Fibroblast of lung (primary cell): ENCODE measurements at places on chromosomes 7 and 10. TPM values are rescaled to one million over a fixed set of nuclear protein-coding genes. Genes with fewer than 3 reads are reported as not detected.

GRCh38 chr7:20741801-20742200, 44.9 kb downstream of the SP8 start:
- no peak for DNase-seq

GRCh38 chr7:8442814-8443304, 9.4 kb downstream of the NXPH1 start:
- DNase-seq, result peak; percentile 33

DNA sequence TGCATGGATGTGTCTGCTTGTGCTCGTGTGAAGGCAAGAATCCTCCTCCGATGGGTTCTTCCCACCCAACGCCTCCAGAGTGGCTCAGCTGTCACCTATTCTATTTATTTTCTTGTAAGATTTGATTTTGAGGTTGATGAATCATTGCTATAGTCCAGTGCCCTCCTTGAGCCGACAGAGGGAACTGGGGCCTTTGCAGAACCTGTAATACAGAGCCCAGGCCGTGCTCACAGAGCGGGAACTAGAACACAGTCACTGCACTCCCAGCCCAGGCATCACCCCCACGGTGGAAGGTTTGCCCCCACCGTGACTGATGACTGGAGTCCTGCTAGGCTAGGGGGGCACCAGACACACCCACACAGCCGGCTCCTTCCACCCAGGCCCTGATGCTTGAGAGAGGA, 2.0 kb downstream of the RARRES2 start:
- DNase-seq, result no peak

- DNase-seq, result no peak
Observed at GRCh38 chr10:11373717-11374171, 237.7 kb downstream of the USP6NL start.

The SYT15 gene
- under 0.01 TPM in 2 replicates for total RNA-seq

DNA sequence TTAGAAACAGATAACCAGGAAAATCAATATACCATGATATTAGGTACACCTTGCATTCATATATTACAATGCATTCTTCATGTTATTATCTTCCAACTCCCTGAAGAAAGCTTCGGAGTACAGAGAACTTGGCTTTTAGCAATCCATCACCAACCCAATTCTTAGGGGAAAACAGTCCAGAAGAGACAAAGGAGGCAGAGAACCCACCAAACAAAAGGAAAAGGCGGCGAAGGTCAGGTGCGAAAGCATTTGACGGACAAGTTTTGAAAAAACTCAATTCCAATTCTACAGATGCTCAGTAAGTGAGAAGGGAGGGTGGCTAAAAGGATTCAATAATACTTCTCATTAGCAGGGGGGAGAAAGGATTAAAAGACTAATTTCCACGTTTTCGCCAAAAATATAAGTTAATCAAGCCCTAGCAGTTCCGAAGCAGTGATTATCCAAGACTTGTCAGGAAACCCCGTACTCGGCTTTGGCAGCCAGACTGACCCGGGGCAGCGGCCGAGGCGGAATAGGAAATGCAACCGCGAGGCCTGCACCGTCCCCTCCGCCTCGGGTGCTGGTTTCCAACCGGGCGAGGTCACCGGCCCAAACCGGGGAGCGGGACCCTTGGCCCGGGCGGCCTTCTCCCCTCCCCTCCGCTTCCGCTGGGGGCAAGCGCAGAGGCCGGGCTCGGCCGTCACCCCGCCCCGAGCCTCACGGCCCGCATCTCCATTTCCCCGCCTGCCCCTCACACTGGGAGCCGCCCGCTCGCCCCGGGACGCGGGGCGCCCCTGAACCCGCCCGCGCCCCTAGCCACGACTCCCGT, 747 bp downstream of the GDI2 start:
- no peak for DNase-seq
